ENCODE measurements at places on chromosomes 5 and 9.

- DNase-seq: no peak
Measured at GRCh38 chr5:177489119-177489716, 8.2 kb downstream of the PDLIM7 start.

DNA sequence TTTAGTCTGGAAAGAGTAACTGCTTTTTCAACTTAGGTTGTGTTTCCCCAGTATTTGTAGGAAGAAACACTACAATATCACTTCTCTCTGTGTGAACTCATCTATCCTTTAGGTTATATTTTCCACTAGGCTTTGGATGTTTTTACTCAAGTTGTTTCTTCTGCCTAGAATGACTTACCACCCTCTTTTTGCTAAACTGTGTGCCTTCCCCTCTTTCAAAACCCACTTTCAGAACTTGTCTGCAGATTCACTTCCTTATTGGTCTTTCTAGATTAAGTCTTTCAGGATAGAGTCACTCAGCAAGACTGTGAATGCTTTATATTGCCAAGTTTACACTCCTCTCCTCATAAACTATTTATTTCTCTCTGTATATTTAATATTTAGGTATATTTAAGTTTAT lies 14.2 kb upstream of the CAST start:
- no peak for DNase-seq

GRCh38 chr5:138468133-138468965 lies 3.1 kb downstream of the EGR1 start:
- no peak for DNase-seq

DNA sequence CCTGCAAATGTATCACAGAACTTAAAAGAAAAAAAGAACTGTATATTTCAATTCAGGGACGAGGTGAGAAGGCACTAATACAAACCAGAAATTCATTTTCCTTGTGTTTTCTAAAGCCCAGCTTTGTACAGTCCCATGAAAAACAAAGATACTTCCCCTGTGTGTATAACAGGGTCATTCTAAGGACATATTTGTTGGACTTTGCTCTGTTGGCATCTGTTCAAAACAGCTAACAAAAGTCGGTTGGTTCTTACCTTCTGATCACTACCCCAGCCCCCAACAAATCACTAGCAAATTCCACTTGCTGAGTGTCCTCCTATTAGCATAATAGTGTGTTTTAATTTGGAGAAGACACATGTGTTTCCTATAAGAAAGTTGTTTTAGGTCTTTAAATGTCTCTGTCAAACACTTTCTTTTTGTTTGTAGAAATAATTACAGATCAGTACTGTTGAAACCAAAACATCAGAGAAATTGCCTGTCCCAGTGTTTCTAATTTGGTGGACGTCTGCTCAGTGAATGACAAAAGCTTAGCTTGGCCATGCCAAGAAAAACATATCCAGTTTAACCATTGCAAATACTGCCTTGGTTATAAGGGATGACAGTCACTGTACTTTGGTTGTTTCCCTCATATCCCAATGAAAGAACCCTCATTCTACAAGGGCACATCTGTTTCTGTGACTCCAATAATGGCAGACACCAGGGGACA lies 480.5 kb downstream of the EBF1 start:
- DNase-seq: no peak

DNA sequence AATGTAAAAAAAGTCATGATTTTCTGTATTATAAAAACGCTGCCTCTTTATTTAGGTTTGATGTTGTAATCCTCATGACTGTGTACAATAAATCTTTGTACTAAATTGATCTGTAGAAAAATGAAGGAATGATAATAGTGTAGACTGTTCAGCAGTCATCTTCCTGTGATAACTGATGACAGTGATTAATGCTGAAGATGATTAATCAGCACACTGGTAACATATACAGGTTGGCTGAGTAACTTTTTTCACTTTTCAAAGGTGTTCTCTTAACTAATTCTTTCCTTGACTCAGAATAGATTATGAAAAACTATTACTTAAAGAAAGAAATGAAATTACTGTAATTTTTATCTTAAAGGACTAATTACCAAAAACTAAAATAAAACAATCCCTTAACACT lies 122.5 kb downstream of the RFX3 start:
- no peak for DNase-seq
